ENCODE measurements at places on chromosomes 5 and 9.

- DNase-seq, result no peak
Observed at GRCh38 chr9:123085916-123086315, 52.4 kb downstream of the GPR21 start.

DNA sequence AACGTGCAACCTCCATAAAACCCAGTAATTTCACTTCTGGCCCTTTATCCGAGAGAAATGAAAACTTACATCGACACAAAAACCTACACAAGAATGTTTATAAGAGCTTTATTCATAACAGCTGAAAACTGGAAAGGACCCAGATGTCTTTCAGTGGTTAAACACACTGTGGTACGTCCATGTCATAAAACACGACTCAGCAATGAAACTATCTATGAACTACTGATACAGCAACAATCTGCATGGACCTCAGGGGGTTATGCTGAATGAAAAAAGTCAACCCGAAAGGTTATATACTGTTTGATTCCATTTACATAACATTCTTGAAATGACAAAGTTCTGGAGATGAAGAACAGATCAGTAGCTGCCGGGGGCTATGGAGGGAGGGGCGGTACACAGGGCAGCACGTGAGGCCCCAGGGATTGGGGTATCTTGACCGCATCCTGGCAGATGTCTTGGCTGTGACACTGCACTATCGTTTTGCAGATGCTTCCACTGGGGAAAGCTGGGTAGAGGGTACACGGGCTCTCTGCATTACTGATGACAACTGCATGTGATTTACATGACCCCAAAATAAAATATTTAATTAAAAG, 4.1 kb downstream of the CCDC127 start:
- DNase-seq, result no peak

DNA sequence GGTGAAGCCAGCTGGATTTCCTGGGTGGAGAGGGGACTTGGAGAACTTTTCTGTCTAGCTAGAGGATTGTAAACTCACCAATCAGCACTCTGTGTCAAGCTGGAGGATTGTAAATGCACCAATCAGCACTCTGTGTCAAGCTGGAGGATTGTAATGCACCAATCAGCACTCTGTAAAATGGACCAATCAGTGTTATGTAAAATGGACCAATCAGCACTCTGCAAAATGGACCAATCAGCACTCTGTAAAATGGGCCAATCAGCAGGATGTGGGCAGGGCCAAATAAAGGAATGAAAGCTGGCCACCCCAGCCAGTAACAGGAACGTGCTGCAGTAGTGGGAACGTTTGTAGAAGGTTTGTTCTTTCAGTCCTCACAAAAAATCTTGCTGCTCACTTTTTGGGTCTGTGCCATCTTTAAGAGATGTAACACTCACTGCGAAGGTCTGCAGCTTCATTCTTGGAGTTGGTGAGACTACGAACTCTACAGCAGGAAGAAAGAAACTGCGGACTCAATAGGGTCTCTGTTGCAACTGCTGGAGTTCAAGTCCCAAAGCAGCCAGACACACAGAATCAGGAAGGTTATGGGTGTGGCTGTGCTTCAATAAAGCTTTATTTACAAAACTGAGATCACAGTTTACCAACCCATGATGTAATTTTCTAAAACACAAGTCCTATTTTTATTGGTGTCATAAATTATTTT, 145.7 kb upstream of the ERCC6L2 start:
- DNase-seq, result no peak

DNA sequence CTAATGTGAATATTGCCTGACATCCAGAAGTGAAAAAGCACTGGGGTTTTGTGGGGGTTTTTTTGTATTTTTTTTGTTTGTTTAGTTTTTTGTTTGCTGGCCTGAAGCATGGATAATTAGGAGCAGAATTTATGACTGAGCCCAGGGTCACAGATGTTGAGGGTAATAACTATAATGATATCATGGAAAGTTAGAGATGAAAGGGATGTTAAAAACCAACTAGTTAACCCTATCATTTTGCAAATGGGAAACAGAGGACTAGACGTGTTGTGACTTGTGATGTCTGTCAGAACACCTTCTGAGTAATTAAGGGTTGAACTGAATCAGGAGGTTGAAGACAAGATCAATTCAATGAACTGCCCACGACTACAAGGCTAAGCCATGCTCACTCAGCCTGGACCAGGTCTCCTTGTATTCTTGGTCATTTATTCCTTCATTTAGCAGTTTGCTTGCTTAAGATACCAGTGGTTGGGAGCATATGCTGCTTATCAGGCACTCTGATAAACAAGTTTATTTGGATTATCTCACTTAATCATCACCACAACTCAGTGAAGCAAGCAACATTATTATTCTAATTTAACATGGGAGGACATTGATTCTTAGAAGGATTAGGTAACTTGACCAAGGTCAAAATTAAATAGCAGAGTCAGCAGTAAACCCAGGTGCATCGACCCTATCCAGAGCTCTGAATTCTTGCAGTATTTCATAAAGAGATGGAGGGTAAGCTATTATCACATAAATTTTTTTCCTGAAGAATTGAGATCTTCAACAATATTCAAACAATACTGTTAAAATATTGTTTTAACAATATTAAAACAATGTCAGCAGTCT, 75.7 kb upstream of the PIK3R1 start:
- DNase-seq, result no peak

- DNase-seq, result no peak
Observed at GRCh38 chr9:10331157-10331556, 281.6 kb downstream of the PTPRD start.

DNA sequence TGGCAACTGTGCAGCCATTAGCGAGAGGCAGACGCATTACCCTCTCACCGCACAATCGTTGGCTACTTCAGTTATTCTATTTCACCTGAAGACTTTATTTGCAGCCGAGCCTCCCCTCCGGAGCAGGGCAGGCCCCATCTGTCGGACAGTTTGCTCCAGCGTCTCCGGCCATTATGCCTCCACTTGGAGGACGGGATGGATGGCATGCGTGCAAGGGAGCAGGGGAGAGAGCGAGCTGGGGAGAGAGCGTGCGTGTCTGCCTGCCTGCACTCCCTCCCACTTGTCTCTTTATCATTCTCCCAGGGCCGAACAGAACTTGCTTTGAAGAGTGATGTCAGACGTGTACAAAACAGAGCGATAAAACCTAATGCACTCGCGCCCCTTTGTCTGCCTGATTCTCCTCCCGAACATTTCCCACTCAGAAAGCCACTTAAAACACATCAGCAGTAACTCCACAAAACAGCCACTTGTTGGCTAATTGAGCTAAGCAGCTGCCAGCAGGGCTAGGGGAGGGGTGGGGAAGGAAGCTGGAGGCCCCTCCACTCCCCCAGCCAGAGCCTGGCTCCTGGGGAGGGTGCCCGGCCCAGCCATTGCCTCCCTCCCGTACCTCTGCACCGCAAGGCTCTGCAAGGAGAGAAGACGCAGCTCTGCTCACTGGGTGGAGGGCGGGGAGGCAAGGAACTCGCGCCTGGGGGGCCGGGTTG, 43.4 kb upstream of the FUBP3 start:
- no peak for DNase-seq

DNA sequence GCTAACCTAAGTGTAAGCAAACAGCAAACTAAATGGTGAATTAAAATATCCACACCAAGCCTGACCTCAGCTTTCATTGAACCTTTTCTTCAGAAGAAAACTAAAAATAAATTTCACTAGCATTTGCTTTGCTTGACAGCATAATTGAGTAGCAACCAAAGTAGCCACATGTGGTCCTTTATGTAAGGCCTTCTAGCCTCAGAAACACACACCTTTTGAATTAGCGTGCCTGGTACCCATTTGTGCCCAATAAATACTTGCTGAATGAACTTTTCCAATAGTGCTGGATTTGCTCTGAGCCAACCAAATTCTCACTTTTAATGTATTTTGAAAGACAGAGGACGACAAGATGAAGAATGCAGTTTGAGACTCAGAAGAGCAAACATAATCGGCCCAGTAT, 2.1 kb upstream of the NIPBL start:
- DNase-seq, result no peak

DNA sequence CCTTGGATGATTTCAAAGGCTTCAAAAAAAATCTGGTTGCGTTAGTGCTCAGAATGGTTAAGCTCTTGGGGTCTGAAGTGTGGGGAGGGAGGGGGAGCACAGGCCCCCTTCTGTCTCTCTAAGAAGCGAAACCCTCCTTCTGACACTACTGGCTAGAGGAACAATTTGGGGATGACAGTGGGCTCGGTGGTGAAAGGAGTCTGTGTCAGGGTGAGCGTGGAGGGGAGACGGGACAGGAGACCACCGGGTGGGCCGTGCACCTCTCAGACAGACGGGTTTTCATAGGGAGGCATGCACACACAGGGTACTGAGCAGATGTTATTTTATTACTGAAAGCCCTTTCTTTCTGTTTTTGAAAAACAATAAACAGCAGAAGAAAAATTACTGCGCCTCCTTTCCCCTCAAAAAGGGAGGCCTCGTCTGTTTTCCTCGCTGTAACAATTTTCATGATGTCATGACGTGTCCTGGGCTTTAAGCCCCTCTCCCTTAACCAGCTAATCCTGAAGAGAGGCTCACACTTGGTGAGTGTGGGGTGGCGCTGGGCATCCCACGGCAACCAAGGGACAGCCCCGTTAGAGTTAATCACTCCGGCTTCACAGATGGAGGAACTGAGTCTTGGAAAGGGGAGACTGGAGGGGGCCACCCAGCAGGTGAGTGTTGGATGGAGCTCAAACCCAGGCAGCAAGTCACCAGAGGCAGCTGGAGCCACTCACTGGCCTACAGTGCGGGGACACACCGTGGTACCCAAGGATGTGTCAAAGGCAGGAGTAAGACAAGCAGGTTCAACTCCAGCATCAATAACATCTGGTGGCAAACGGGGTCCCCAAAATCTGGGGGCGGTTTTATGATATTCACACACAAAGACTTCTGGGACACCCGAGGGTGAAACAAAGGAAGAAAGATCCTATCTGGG, 53.4 kb downstream of the PTCH1 start:
- DNase-seq, result no peak

DNA sequence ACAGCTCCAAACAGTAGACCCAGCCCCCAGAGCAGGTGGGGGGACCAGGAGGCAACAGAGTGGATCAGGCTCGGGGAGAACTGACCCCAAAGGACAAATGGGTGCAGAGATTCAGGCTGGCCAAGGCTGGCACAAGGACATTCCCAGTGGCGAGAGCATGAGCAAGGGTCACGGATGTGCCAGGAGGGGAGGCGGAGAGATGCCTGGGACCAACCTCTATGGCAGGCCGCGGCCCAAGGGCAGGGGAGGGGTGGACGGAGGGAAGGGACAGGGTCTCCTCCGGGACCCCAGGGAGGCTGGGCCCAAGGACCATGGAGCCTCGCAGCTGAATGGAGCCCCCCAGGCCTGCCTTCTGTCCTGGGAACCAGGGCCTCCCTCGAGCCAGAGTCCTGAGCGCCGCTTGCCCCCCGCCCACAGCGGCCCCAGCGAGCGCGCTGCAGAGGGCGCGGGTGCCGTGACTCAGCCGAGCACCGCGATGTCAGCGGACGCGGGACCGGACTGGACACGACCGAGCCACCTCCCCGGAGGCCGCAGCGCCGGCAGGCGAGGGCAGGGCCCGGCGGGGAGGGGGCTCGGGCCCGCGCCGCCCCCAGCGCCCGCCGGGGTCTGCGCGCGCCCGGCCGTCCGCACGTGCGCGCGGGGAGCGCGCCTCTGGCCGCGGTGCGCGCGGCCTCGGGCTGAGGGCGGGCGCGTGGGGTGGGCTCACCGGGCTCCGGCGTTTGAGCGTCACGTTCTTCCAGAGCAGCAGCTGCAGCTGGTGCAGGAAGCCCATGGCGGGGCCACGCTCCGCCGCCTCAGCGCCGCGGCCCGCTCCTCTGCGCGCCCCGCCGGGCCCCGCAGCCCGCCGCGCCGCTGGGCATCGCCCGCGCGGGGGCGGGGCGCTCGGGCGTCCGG, at the start of gene ABCA2:
TSS of gene ABCA2 (minus strand) at position 869 of the 894 bp plus-strand sequence. CDS start at position 772, 97 bp downstream.
- DNase-seq, result no peak

GRCh38 chr9:110911659-110912418, 126.4 kb downstream of the LPAR1 start:
- no peak for DNase-seq

- DNase-seq, result no peak
Observed at GRCh38 chr9:14500705-14501104, 186.8 kb upstream of the NFIB start.

- DNase-seq, result no peak
Observed at GRCh38 chr9:90499761-90500160, 142.9 kb downstream of the DIRAS2 start.

DNA sequence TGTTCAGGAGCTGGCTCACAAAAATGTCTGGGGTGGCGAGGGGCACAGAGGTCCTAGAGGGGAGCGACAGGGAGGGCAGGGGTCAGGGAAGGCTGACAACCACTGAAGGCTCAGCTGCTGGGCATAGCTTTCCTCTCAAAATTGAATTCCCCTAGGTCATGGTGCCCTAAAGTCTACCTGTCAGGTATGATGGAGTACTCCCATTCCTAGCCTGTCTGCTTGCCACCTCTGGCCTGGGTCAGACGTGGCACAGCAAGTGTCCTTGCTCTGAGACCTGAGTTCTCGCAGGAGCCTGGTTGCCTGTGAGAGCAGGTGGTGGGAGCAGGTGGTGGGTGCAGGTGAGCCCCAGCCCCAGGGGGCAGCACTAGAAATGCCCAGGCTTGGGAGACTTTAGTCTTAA, 175.4 kb downstream of the PJA2 start:
- no peak for DNase-seq
